ENCODE measurements at places on chromosomes 5 and 9. TPM values are rescaled to one million over a fixed set of nuclear protein-coding genes. Genes with fewer than 3 reads are reported as not detected.

PCDHGB1 gene
- 0.29 TPM for total RNA-seq

HTR1A gene
- total RNA-seq: not detected

PNPLA7 gene
- total RNA-seq: 0.58 TPM

ABO gene
- total RNA-seq: 15.3 TPM

CNTLN gene
- total RNA-seq: 0.04 TPM

RCL1 gene
- 46.4 TPM for total RNA-seq

SNCAIP gene
- not detected for total RNA-seq

DNA sequence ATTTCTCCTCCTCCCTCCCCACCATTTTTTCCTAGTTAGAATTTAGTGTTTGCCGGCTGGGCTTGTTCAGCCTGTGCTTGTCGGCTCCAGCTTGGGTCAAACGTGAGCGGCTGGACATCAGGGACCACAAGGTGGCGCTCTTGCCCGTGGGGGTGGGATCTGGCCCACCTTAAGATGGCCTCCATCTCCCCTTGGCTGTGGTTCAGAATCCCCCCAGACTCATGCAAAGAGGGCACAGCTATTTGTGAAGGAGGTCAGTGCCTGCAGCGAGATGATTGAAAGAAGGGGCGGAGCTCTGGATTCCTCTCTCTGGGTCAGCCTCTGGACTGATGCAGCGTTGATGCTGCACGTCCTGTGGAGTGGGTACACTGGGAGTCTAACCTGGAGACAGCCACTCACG is 283.3 kb upstream of the TUT7 start:
- peak; percentile 33 for DNase-seq

GRCh38 chr9:34992376-34992951 is 2.9 kb downstream of the DNAJB5 start:
- DNase-seq: peak; percentile 73

DNA sequence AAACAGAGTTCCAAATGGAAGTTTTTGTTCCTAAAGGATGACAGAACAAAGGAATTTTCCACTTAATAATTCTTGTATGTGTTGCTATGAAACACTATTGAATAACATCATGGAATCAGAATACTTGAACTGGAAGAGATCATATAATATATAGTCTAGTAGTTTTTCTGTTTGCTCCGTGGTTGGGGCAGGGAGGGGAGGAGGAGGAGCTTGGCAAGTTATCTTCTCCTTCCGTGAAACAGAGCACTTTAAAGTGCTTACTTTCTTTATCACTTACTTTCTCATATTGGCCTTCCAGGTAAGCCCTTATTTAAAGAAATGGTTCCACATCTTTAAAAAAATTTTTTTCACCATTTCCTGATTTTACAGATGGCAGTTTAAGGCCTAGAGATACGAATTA is 165.9 kb upstream of the TLX3 start:
- no peak for DNase-seq

DNA sequence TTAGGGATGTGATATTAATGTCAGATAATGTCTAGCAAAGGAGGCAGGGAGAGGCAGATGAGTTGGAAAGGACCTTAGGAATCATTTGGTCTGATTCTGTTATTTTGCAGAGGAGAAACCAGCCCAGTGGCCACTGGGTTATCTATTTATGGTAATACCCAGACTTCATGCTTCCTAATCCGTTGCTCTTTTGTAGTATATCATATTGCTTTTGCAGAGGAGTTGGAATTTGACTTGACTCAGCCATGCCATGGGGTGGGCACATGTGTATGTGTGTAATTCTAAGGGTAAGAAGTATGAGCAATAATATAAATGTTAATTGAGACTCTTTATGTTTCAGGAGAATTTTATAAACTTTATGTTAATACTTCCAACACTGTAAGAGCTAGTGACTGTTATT is 7.3 kb downstream of the GPR21 start:
- DNase-seq: no peak

- DNase-seq: no peak
Observed at GRCh38 chr5:27220752-27221151, 182.4 kb upstream of the CDH9 start.

DNA sequence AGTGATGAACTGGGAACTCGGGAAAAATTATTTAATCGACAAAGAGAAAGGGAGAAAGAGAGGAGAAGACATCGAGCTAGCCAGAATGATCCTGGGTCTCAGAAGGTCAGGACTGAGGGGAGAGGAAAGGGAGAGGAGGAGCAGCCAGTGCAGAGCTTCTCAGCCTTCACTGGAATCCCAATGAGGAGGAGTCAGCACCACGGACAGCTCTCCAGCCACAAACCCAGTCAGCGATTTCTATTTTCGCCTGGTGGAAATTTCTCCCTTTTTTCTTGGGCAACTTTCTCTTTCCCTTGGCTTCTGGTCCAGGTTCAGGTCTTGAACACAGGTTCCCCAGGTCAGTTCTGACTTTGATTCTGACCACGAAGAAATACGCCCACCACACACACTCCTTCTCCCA is 1.6 kb upstream of the BRINP1 start:
- peak; percentile 19 for DNase-seq

GRCh38 chr9:91172329-91172728 is 189.4 kb downstream of the AUH start:
- no peak for DNase-seq

GRCh38 chr9:133129001-133129795 is 8.2 kb upstream of the RALGDS start:
- no peak for DNase-seq

- no peak for DNase-seq
Observed at GRCh38 chr5:6084376-6084775, 294.0 kb downstream of the MED10 start.

- DNase-seq: no peak
Observed at GRCh38 chr5:123538670-123539459, 26.9 kb downstream of the CSNK1G3 start.

DNA sequence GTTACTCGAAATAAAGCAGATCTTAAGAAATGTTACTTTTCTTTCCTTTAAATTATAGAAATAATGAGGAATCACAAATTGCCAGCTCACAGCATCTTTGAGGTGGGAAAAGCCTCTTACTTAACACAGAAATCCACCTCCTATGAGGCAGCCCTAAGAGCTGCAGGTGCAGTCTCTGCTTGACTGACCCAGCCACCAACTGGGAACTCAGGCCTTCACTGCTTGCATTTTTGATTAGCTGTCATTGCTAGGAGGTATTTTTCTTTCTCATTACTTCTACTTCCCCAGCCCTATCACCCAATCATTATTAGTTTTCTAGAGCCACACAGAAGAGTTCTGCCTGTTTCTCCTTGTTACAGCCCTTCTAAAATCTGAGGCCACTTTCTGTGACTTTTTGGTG is 416.5 kb upstream of the KLF4 start:
- DNase-seq: no peak

DNA sequence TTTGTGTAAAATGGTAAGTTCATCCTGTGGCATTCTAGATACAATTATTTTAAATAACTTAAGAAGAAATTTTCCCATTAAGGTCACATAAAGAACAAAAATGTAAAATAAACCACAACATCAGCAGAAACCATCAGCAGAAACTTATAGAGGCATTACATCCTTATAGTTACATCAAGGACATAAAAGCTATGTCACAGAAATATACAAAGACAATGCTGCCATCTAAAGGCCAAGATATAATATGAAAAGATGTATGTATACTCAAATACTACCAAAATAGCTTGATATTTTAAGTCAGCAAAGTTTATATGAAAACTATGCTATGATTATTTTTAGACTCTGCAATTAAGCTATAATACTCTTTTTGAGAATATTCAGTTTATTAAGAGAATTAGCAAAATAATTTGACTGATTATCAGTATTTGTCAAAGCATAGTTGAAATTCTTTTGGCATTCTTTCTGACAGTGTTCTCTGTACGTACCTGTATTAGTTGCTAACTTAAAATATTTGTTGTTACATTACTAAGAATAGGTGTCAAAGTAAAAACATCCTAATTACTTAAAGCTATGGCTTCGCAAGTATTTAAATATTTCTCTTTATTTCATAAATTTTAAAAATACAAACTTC is 36.2 kb downstream of the FBXL17 start:
- DNase-seq: no peak

GRCh38 chr5:121967187-121967586 is 5.4 kb downstream of the SRFBP1 start:
- DNase-seq: no peak

Measured in K562 (cell line).